ENCODE measurements at places on chromosomes 3 and 15. TPM values are rescaled to one million over a fixed set of nuclear protein-coding genes. Genes with fewer than 3 reads are reported as not detected.

Gene RTP3
- total RNA-seq = not detected

- no peak for DNase-seq
These were observed 3.8 kb downstream of the NRROS start for GRCh38 chr3:196643201-196643749.

DNA sequence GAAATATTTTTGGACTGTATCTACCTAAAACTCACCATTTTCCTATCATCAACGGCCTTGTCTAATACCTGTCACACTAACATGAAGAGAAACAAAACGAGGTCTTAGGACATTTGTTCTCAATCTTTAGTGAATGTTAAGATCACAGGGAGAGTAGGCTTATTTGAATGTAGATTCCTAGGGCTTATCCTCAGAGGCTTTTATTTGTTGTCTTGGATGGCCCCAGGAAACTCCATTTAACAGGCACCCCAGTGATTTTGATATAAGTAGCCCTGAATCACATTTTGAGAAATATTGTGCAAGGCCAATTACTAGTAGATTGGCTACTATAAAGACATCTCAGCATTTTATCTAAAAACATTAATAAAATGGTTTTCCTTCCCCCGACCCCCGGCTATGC lies 367.4 kb downstream of the GAP43 start:
- no peak for DNase-seq

Gene ZMYND10
- 1.6 TPM for total RNA-seq

Gene NRROS
- total RNA-seq = 18.3 TPM

Gene LRTM1
- total RNA-seq = not detected

- DNase-seq = no peak
These were observed 39.1 kb downstream of the MEF2A start for GRCh38 chr15:99604865-99605264.

GRCh38 chr3:14124223-14124614 lies 451 bp downstream of the CHCHD4 start:
- DNase-seq = no peak

Gene CFAP91
- 0.44 TPM for total RNA-seq

GRCh38 chr3:152626226-152626625 lies 208.7 kb upstream of the P2RY1 start:
- DNase-seq = no peak

GRCh38 chr3:69095636-69096035 lies 10.9 kb downstream of the ARL6IP5 start:
- DNase-seq = peak; percentile 45

Gene IMPG2
- 0.35 TPM for total RNA-seq

GRCh38 chr15:52778457-52778856 lies 11.7 kb downstream of the ONECUT1 start:
- no peak for DNase-seq

- DNase-seq = no peak
These were observed 163.6 kb downstream of the FAM43A start for GRCh38 chr3:194849166-194849875.

Gene TERC
- 2.9 TPM for total RNA-seq

Gene AMT
- total RNA-seq = 13.3 TPM

DNA sequence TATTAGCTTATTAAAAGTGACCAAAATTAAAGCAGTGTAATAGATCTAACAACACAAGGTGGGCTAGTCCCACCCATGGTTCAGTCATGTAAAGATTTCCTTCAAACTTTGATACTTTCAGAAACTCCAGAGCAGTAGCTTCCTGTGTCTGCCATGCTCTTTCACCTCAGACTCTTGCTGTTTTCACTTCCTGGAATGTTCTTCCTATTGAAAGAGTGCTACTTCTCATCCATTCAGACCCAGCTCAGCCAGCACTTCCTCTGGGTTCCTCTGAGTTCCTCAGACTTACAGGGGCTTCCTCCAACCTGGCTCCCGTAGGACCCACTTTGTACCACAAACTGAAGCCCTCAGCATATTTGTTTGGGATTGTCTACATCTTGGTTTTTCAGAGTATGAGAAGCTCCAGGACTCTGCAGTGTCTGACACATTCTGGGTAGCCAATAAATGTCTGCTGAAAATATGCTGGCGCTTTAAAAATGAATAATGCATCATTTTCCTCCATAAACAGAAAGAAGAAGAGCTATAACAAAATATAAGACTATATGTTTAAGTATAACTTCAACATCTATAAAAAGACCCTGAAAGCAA lies 18.0 kb downstream of the NCEH1 start:
- DNase-seq = peak; percentile 9

DNA sequence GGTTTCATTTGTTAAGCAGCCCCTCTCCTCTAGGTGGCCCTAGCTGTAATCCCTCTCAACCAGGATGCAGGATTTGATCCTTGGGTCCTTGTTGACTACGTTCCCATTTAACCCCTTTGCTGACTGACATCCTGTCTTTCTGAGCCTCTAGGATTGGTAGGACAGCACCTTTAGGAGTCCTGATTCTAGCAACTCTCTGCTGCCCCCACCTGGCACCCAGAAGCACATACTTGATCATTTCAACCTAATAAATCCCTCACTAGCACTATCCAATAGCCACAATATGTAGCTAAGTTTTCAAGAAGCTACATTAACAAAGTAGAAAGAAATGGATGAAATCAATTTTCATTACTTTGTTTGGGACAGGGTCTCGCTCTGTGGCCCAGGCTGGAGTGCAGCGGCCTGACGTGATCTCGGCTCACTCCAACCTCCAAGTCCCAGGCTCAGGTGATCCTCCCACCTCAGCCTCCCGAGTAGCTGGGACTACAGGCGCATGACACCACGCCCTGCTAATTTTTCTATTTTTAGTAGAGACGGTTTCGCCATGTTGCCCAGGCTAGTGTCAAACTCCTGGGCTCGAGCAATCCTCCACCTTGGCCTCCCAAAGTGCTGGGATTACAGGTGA lies 28.3 kb downstream of the RSL24D1 start:
- peak; percentile 75 for DNase-seq
